WTC11 (cell line): ENCODE measurements at places on chromosomes 1 and 21.

DNA sequence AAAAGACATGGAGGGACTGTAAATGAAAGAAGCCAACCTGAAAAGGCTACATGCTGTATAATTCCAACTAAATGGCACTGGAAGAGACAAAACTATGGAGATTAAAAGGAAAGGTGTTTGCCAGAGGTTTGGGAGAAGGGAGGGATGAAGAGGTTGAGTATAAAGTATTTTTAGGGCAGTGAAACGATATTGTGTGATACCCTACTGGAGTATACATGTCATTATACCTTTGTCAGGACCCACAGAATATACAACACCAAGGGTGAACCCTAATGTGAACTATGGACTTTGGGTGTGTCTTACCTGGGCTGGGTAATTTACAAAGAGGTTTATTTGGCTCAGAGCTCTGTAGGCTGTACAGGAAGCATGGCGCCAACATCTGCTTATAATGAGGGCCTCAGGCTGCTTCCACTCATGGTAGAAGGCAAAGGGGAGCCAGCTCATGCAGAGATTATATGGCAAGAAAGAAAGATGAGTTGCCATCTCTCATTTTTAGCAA, 73.4 kb downstream of the CD2 start:
- no peaks in the 10 kb centered on the region for H3K36me3 ChIP-seq
- H3K27ac ChIP-seq, result no peak overlapping the region
- no peaks in the 10 kb centered on the region for H3K27me3 ChIP-seq
- no peak overlapping the region for H3K4me3 ChIP-seq

DNA sequence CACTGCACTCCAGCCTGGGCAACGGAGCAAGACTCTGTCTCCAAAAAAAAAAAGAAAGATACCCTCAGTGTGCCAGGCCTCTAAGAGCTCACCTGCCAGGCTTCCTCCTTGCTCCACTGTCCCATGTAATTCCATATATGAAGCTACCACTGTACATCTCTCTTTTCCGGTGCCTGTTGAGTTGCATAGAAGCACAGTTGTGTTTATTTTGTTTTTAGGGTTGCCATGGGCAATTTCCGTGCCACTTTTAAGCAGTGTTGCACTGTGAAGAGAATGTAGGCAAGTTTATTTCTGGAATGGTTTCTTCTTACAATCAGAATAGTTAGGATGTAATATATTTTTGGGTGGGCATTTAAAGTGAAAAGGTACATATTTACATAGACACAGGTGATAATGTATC, 23.3 kb downstream of the MR1 start:
- no peak overlapping the region for H3K4me3 ChIP-seq
- no peak overlapping the region for H3K27ac ChIP-seq
- no peak for DNase-seq

DNA sequence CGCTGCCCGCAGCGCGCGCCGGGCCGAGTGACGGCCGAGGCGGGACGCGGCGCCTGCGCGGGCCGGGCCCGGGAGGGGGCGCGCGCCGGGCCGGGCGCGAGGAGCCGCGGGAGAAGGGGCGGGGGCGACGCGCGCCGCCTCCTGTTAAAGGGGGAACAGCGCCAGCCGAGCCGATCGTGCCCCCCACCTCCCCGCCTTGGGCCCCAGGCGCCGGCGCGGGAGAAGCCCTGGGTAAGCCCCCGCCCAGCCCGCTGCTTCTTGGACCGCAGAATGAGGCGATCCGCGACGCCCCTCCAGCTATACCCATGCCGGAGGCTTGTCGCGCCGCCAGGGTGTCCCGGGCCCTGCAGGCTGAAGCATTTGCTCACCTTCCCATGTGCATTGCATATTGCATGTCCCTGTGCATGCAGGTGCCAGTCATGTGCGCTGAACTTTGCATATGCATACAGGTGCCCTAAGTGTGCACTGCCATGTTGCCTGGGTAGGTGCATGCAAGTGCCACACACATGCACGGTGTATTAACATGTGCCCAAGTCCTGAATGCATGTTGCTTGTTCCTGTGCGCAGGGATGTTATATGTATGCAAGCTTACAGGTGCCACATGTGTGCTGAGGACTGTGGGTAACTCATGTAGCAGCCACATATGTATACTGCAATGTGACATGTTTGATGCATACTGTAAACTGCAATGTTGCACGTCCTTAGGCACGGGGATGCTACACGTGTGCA, at the start of gene ADGRB2:
ADGRB2 (minus strand) TSS at position 29 of the 729 bp plus-strand sequence. CDS start 7,119 bp downstream, outside the sequence.
- H3K4me3 ChIP-seq, result peak within 1 kb of the TSS; percentile 82
- no peaks in the 10 kb centered on the region for H3K36me3 ChIP-seq
- peaks cover 25% of the 10 kb centered on the region for H3K27me3 ChIP-seq
- peak; percentile 70 for DNase-seq
- no peak within 1 kb of the TSS for H3K27ac ChIP-seq
- H3K4me1 ChIP-seq, result peaks cover 61% of the 10 kb centered on the region

GRCh38 chr1:217261636-217262035, 369.3 kb downstream of the GPATCH2 start:
- H3K27ac ChIP-seq, result no peak overlapping the region
- DNase-seq, result no peak
- no peak overlapping the region for H3K4me3 ChIP-seq
- no peaks in the 10 kb centered on the region for H3K36me3 ChIP-seq

DNA sequence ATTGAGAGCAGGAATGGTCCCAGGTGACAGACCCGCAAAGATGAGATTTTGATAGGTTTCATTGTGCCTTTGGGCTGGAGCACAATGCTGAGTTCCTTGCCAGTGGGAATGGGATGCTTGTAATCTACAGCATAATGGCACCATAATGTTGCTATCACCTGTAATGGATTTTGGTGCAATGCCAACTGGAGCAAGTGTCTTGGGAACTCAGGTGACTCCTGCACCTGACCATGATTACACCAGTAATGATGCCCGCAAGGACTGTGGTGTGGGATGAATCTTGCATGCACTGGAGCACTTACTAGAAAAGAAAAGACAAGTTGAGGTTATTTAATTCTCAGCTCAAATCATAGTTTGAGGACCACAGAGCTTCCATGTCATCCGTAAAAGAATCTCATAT, 96.7 kb downstream of the PTPRU start:
- H3K4me1 ChIP-seq, result peaks cover 10% of the 10 kb centered on the region
- H3K36me3 ChIP-seq, result no peaks in the 10 kb centered on the region; the same call in 1 of the 2 replicates
- H3K27me3 ChIP-seq, result peaks cover 9% of the 10 kb centered on the region; the same call in 1 of the 2 replicates
- no peak overlapping the region for H3K27ac ChIP-seq

- no peak for DNase-seq
- H3K4me3 ChIP-seq, result no peak overlapping the region
Measured at GRCh38 chr1:100343897-100344296, 8.4 kb upstream of the CDC14A start.

GRCh38 chr1:235417086-235417697, 50.0 kb downstream of the TBCE start:
- peak overlapping the region; percentile 32; the same call in 1 of the 2 replicates for H3K27ac ChIP-seq
- peak; percentile 69 for DNase-seq
- H3K27me3 ChIP-seq, result no peaks in the 10 kb centered on the region
- no peaks in the 10 kb centered on the region for H3K4me1 ChIP-seq
- no peak overlapping the region for H3K4me3 ChIP-seq
- H3K36me3 ChIP-seq, result peaks cover 11% of the 10 kb centered on the region

- H3K4me3 ChIP-seq, result no peak overlapping the region
- H3K36me3 ChIP-seq, result peaks cover 2% of the 10 kb centered on the region; the same call in 1 of the 2 replicates
- H3K27me3 ChIP-seq, result no peaks in the 10 kb centered on the region
- H3K27ac ChIP-seq, result no peak overlapping the region
Measured at GRCh38 chr1:59500950-59501742, 204.3 kb downstream of the FGGY start.

- no peaks in the 10 kb centered on the region for H3K36me3 ChIP-seq
- DNase-seq, result no peak
- H3K4me3 ChIP-seq, result no peak overlapping the region
- no peaks in the 10 kb centered on the region for H3K27me3 ChIP-seq
Measured at GRCh38 chr1:246479061-246479460, 28.0 kb downstream of the SMYD3 start.

DNA sequence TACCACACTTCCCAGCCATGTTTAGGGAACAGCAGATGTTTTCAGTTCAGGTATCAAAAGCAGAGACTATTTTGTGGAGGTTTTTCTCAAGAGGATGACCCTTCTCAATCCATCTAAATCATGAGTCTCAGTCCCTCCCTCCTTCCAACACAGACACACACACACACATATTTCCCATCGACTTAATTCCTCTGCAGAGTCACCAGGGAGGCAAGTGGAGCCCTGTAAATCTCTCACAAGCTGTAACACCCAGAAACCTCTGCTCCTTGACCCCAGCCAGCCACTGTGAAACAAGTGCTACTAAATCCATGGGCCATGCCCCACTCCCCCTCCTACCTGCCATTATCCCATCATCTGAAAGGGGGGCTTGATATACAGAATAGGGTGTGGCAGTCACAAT, 10.6 kb upstream of the KCND3 start:
- peaks cover 22% of the 10 kb centered on the region for H3K4me1 ChIP-seq
- H3K27ac ChIP-seq, result no peak overlapping the region
- H3K4me3 ChIP-seq, result no peak overlapping the region
- no peak for DNase-seq
- H3K27me3 ChIP-seq, result peaks cover 3% of the 10 kb centered on the region; the same call in 1 of the 2 replicates
- H3K36me3 ChIP-seq, result no peaks in the 10 kb centered on the region

- peak overlapping the region; percentile 58; the same call in 1 of the 2 replicates for H3K27ac ChIP-seq
- no peaks in the 10 kb centered on the region for H3K27me3 ChIP-seq
- H3K4me1 ChIP-seq, result no peaks in the 10 kb centered on the region
- H3K36me3 ChIP-seq, result no peaks in the 10 kb centered on the region
Measured at GRCh38 chr1:2353551-2354438, 37.6 kb downstream of the MORN1 start.

GRCh38 chr1:45644661-45645060, 20.8 kb upstream of the CCDC17 start:
- H3K4me1 ChIP-seq, result no peaks in the 10 kb centered on the region
- peaks cover 59% of the 10 kb centered on the region for H3K36me3 ChIP-seq
- no peak for DNase-seq

DNA sequence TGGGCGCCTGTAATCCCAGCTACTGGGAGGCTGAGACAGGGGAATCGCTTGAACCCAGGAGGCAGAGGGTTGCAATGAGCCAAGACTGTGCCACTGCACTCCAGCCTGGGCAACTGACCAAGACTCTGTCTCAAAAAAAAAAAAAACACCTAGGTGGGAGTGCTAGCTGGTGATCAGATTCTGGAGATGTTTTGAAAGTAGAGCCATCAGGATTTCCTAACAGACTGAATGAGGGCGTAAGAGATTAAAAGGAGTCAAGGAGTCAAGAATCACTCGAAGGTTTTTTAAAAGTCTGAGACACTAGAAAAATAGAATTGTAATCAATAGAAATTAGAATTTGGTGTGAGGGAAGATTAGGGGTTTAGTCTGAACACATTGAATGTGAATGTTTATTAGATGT, 73.8 kb downstream of the HSF2BP start:
- no peak overlapping the region for H3K4me3 ChIP-seq
- H3K4me1 ChIP-seq, result peaks cover 12% of the 10 kb centered on the region
- no peak for DNase-seq

DNA sequence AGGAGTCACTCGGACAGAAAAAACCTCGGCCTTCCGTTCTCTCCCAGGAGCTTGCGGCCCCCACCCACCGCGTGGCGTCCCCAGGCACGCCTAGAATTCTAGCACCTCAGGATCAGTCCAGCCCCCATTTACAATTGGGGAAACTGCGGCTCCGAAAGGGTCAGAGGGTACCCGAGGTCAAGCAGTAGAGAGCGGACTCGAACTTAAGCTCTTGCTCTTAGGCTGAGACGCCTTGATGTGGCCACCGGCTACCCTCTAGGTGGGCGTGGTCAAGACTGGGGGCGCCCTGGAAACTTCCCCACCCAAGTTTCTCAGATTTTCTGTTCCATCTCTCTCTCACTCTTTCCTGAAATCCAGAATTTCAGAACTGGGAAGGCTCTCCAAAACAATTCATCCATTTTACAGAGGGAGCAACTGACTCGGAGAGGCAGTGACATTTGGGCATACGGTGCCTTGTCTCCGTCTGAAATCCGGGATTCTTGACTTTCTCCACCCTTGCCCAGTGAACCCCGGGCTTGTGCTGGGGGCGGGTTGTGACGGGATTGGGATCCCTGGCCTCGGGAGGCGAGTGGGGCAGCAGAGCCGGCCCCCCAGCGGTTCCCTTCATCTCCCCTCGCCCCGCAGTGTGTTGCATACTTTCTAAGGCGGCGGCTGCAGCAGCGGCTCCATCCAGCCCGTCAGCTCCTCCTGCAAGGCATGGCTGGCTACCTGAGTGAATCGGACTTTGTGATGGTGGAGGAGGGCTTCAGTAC, 777 bp downstream of the AZIN2 start:
- H3K4me1 ChIP-seq, result peaks cover 12% of the 10 kb centered on the region
- H3K36me3 ChIP-seq, result no peaks in the 10 kb centered on the region
- peak; percentile 33 for DNase-seq
- H3K27me3 ChIP-seq, result peaks cover 75% of the 10 kb centered on the region
- no peak overlapping the region for H3K27ac ChIP-seq
- peak overlapping the region; percentile 79 for H3K4me3 ChIP-seq

DNA sequence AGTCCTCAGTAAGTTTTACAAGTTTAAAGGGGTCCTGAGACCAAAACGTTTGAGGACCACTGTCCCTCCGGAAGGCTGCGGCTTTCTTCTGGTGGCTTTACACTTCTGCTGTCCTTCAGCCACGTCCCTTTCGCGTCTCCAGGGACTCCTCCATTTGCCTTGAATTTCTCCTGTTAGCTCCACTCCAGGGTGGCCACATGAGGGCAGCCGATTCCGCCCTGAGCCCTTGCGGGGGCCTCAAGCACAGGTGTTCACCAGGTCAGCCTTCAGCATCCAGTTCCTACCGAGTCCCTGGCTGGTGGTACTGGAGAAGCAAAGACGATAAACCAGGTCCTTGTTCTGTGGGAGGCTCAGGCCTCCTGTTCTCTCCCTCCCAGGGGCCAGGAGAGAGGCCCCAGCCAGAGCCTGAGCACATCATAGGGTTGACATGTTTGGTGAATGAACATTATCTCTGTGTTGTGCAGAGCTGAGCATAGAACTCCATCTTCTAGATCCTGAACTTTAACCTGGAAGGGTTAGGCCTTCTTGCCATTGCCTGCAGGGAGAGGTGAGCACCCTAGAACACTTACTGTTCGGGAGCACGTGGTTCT, 27.4 kb upstream of the COQ8A start:
- no peaks in the 10 kb centered on the region for H3K27me3 ChIP-seq
- peak; percentile 84 for DNase-seq
- H3K4me1 ChIP-seq, result peaks cover 5% of the 10 kb centered on the region; the same call in 1 of the 2 replicates
- no peak overlapping the region for H3K27ac ChIP-seq
- H3K36me3 ChIP-seq, result no peaks in the 10 kb centered on the region

GRCh38 chr1:178142806-178143205, 48.9 kb downstream of the RASAL2 start:
- no peaks in the 10 kb centered on the region for H3K36me3 ChIP-seq
- H3K27ac ChIP-seq, result peak overlapping the region; percentile 82; the same call in 1 of the 2 replicates
- no peak overlapping the region for H3K4me3 ChIP-seq
- H3K4me1 ChIP-seq, result peaks cover 51% of the 10 kb centered on the region
